Stimulated activated CD8-positive, alpha-beta memory T cell treated with anti-CD3 and anti-CD28 coated beads, Interleukin-4, amount 100 ng/mL, for 48 hours (primary cell): ENCODE measurements at places on chromosomes 7 and 10.

GRCh38 chr10:30782537-30783461 is 153.2 kb upstream of the LYZL2 start:
- no peak for DNase-seq

- DNase-seq: no peak
These were observed 86.6 kb downstream of the RAPGEF5 start for GRCh38 chr7:22270371-22270770.

GRCh38 chr10:112887968-112888367 is 62.1 kb upstream of the TCF7L2 start:
- DNase-seq: no peak

- DNase-seq: no peak
These were observed 27.4 kb downstream of the LRRC4 start for GRCh38 chr7:128003787-128004186.

DNA sequence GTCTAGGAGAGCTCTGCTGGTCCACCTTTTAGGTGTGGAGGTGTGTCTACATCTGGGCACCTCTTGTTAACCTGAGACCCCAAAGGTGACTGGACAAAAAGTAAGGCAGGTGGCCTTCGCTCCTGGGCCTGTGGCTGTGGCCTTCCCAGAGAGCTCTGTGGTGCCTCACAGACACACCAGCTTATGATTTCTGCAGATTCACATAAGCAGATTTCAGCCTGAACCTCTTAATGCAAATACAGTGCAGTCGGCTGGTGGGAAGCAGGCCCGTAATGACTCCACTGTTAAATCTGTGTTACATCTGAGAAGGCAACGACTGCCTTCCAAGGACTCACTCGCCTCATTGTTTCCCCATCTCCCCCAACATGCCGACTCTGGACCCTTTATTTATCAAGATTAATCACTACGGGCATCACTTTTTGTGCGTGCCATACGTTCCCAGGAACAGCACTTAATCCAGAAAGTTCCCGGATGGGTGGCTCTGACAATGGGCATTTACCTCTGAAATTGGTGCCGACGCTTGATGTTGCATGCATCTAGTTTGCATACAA is 119.8 kb downstream of the EBF3 start:
- no peak for DNase-seq

GRCh38 chr10:1629326-1630198 is 107.8 kb downstream of the ADARB2 start:
- DNase-seq: no peak

DNA sequence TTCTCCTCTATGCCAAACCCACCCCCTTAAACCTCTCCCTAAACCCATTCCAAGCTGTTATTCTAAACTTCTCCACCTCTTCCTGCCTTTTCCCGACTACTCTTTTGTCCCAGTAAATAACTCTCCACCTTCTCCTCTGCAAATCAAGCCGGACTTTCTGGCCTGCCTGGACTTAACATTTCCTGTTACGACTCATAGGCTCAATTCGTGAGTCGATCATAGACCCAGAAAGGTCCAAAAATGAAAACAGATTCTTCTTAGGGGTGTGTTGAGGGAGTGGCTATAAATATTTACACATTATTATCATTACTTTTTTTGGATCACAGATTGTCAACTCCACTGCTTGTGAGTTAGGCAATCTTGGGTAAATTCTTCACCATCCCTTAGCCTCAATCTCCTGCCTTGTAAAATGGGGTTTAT is 59.0 kb upstream of the HABP2 start:
- DNase-seq: no peak

- DNase-seq: no peak
These were observed 340.7 kb upstream of the LRGUK start for GRCh38 chr7:133786401-133786937.

DNA sequence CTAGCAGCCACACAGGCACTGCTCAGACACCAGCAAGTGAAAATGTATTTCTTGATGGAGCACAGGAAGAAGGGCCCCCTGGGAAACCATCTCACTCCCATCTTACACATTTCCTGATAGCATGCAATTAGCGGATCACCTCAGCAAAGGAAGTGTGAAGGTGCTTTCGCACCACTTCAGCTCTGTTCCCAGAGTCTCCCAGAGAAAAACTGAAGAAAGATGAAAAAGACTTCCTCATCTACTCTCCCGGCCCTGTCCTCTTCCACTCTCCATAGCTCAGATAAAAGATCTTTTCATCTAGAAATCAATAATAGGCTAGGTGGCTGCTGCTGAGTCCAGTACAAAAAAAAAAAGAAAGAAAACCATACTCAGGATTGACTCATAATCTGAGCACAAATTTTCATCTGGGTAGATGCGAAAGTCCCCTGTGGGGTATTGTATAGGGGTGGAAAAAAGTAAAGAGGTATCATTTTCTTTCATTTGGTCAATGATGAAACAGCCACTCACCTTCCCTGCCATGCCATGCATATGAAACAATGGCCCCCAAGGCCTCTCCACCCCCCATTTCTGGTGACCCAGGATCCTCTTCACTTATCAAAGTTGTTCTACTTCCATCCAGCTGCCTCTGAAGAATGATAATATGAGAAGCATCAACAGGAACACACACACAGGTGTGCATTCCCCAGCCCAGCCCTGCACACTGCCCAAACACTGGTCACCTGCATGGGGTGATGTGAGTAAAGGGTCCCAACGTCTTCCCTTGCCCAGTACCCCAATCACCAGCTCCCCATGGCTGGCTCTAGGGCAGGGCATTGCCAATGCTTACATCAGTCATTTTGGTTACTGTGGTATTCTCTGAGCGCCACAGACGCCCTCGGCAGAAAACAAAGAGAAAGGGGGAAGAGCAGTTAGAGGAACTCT is 48.8 kb upstream of the DGKI start:
- DNase-seq: peak; percentile 56

GRCh38 chr10:113149626-113150025 is 199.6 kb downstream of the TCF7L2 start:
- DNase-seq: no peak

DNA sequence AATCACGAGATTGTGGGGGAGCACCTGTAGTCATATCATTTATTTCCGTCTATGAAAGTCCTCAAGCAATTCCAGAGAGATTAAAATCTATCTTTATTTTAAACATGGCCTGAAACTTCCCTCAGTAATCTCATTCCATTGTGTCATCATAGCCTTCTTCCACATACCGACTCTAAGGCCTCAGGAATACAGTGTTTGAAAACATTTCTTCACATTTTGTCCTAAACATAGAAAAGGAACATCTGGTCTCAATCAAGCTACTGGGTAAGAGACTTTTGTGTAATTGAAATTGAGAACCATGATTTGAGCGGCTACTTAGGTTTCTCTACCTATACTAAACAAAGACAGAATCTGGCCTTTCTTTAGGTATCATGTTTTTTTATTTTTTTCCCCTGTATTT is 78.0 kb upstream of the ELMO1 start:
- DNase-seq: no peak

GRCh38 chr10:3935141-3935540 is 150.1 kb upstream of the KLF6 start:
- peak; percentile 81 for DNase-seq

DNA sequence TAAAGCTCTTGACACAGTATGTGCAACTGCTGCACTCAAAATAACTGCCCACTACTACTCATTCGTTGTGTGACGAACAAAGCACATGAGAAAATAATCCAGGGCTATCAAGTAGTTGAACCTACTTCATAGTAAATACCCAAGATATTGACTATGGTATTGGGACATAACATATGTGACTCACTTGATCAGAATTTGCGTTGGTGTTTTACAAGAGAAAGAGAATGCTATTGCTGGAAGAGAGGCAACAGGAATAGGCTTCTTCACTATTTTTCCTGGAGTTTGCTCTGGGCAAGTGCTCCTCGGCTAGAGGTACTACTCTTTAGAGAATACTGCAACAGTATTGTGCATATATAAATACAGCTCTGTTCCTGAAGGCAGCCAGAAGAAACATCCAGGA is 2.5 kb downstream of the DGKB start:
- DNase-seq: no peak

GRCh38 chr10:98673171-98673782 is 226.5 kb upstream of the HPS1 start:
- DNase-seq: no peak

DNA sequence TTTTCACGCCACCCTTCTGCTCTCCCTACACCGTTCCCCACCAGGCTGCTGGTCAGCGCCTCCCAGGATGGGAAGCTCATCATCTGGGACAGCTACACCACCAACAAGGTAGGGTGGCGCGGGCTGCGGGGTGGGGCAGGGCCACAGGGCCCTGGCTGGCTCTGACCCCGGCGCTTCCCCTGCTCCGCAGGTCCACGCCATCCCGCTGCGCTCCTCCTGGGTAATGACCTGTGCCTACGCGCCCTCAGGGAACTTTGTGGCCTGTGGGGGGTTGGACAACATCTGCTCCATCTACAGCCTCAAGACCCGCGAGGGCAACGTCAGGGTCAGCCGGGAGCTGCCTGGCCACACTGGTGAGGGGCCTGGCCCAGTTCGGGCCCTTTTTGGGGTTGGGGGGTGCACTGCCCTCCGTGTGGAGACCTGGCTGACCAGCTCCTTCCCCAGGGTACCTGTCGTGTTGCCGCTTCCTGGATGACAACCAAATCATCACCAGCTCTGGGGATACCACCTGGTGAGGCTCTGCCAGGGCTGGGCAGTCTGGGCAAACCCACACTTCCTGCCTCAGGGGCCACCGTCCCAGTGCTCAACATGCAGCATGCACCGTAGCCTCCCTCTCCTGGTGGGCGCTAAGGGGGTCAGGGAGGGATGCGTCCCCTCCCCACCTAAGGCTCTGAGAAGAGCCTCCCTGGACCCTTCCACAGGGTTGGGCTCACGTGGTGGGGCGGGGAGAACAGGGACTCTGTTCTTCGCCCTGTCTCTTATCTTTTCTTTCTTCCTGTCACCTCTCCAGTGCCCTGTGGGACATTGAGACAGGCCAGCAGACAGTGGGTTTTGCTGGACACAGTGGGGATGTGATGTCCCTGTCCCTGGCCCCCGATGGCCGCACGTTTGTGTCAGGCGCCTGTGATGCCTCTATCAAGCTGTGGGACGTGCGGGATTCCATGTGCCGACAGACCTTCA is 4.0 kb downstream of the GNB2 start:
- DNase-seq: no peak

DNA sequence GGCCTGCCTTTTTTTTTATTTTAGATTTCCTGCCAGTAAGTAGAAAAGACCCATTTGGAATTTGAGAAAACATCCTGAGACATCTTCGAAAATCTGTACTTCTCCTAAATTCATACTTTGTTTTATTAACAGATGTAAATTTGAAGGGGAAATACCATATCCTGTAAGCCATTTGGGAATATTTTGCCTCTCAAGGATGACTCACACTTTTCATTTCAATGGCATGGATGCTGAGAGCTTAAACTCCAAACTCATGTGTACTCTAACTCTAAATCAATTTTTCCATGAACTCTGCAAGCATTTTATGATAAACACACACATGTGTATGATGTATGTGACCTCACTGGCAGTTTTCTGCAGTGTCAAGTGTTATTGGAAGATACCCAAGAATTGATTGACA is 89.0 kb downstream of the SEMA3A start:
- no peak for DNase-seq

GRCh38 chr10:4579844-4580243 is 246.2 kb upstream of the AKR1E2 start:
- DNase-seq: no peak

GRCh38 chr7:7251742-7252141 is 69.4 kb downstream of the C1GALT1 start:
- DNase-seq: no peak

- no peak for DNase-seq
These were observed 4.3 kb upstream of the RSBN1L start for GRCh38 chr7:77691892-77692491.

DNA sequence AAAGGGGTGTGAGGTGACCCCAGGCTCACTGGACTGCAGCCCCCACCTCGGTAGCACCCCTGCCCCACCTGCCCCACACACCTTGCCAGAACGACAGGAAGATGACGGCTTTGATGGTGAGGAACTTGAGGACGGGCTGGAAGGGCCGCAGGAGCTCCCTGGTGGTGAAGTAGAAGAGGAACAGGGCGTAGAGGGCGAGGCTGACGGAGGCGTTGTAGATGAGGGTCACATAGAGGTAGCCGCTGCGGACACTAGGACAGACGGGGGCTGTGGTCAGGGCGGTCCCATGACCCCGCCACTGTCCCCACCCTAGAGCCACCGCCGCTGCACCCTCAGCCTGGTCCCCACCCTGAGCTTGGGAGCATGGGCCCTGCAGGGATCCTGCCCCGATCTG is 7.6 kb downstream of the TMEM184A start:
- DNase-seq: no peak

GRCh38 chr10:68492118-68492517 is 20.3 kb upstream of the DNA2 start:
- no peak for DNase-seq

DNA sequence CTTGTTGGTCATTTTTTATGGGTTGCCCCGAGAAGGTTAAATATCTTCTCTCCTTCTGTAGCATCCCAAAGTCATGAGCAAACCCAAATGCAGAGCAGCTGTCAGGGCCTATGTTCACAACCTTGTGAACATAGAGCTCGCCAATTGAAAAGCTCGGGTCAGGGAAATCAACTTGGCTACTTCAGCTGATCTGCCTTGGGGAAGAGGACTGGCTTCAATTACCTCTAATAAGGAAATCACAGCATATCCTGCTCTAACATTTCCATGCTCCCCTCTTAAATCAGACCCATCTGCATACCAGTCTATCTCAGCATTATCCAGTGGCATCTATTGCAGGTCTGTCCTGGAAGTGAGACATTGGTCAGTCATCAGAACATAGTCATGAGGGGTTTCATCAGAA is 105.6 kb downstream of the ANKRD26 start:
- DNase-seq: no peak

- DNase-seq: no peak
These were observed 158.9 kb upstream of the FRMD4A start for GRCh38 chr10:14489522-14490177.

GRCh38 chr10:93086289-93086688 is 12.6 kb downstream of the CYP26A1 start:
- no peak for DNase-seq

GRCh38 chr7:132518839-132519173 is 57.5 kb downstream of the PLXNA4 start:
- no peak for DNase-seq

DNA sequence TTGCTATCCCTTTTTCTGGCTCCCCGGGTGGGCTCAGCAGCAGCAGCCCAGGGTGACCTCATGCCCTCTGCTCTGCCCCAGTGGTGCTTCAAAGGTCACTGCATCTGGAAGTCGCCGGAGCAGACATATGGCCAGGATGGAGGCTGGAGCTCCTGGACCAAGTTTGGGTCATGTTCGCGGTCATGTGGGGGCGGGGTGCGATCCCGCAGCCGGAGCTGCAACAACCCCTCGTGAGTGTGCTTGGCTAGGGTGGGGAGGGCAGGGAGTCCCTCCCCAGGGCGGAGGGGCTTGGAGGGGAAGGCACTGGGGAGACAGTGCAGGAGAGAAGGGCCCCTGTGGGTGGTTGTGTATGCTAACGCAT is 46.4 kb downstream of the TBATA start:
- DNase-seq: no peak

GRCh38 chr10:14456218-14456869 is 125.6 kb upstream of the FRMD4A start:
- DNase-seq: no peak

DNA sequence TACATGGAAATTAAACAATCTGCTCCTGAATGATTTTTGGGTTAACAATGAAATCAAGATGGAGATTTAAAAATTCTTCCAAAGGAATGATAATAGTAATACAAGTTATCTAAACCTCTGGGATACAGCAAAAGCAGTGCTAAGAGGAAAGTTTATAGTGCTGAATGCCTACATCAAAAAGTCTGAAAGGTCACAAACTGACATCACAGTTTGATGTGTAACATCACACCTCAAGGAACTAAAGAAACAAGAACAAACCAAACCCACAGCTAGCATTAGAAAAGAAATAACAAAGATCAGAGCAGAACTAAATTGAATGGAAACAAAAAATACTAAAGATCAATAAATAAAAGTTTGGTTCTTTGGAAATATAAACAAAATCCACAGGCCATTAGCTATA is 17.4 kb downstream of the ZFAND4 start:
- DNase-seq: no peak
